ENCODE measurements at places on chromosomes 2 and 18.
A peak's percentile ranks its signal among the peaks of the same experiment; 100 is the strongest.

- no peak overlapping the region for H3K27ac ChIP-seq
- peaks cover 4% of the 10 kb centered on the region for H3K4me1 ChIP-seq
- H3K27me3 ChIP-seq, result no peaks in the 10 kb centered on the region
- 0 out of 2 replicates have a peak, but pooled peaks cover 3% of the 10 kb centered on the region for H3K36me3 ChIP-seq
- H3K4me3 ChIP-seq, result no peak overlapping the region
Measured at GRCh38 chr2:189293164-189293563, 113.6 kb upstream of the COL5A2 start.

- H3K4me3 ChIP-seq, result no peak overlapping the region
- H3K4me1 ChIP-seq, result no peaks in the 10 kb centered on the region
- no peaks in the 10 kb centered on the region for H3K27me3 ChIP-seq
- no peak overlapping the region for H3K27ac ChIP-seq
- H3K36me3 ChIP-seq, result no peaks in the 10 kb centered on the region
Measured at GRCh38 chr2:239227661-239228371, 173.0 kb downstream of the HDAC4 start.

GRCh38 chr2:79960035-79960434 is 344.5 kb downstream of the LRRTM1 start:
- no peaks in the 10 kb centered on the region for H3K36me3 ChIP-seq
- H3K4me3 ChIP-seq, result no peak overlapping the region

GRCh38 chr2:45860136-45861121 is 209.0 kb downstream of the PRKCE start:
- no peak overlapping the region for H3K4me3 ChIP-seq
- H3K4me1 ChIP-seq, result no peaks in the 10 kb centered on the region
- no peak for DNase-seq
- no peaks in the 10 kb centered on the region for H3K36me3 ChIP-seq
- H3K27me3 ChIP-seq, result no peaks in the 10 kb centered on the region

- no peak overlapping the region for H3K27ac ChIP-seq
- DNase-seq, result peak; percentile 49
- H3K27me3 ChIP-seq, result no peaks in the 10 kb centered on the region
- H3K4me3 ChIP-seq, result no peak overlapping the region
- no peaks in the 10 kb centered on the region for H3K36me3 ChIP-seq
Measured at GRCh38 chr2:97740590-97741182, 27.3 kb downstream of the ZAP70 start.

- no peaks in the 10 kb centered on the region for H3K27me3 ChIP-seq
- peak overlapping the region; percentile 12 for H3K27ac ChIP-seq
- peak; percentile 48 for DNase-seq
- H3K4me1 ChIP-seq, result peaks cover 11% of the 10 kb centered on the region
Measured at GRCh38 chr2:85954590-85955458, 66.0 kb upstream of the ST3GAL5 start.

DNA sequence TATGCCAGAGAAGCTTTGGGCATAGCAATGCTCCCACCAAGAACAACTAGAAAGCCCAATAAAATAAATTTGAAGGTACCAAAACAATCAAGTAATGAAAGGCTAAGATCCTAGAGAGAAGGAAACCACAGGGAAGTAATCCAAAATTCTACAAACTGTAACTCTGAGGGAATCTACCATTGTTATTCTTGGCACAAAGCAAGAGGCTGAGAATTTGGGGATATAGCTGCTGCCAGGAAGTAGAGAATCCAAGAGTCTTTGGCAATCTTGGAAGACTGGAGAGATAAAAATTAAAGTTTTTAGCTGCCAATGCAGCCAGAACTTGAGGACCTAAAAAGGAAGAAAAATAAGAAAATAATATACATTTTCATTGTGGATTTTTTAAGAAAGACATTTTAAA is 68.5 kb downstream of the PIGN start:
- DNase-seq, result no peak
- H3K4me3 ChIP-seq, result no peak overlapping the region
- H3K27ac ChIP-seq, result no peak overlapping the region

Data from PC-3 (cell line).